ENCODE measurements at places on chromosomes 2 and 18.

- DNase-seq, result peak; percentile 43
Measured at GRCh38 chr2:101474731-101475384, at the start of gene RFX8. Gene RFX8 (minus strand): TSS chr2:101475112. CDS start chr2:101466848, 8,264 bp downstream.

- DNase-seq, result no peak
Measured at GRCh38 chr2:169862816-169863215, 35.6 kb downstream of the UBR3 start.

- no peak for DNase-seq
Measured at GRCh38 chr2:23624378-23624777, 239.4 kb downstream of the KLHL29 start.

- no peak for DNase-seq
Measured at GRCh38 chr2:222398446-222398885, 25.9 kb upstream of the SGPP2 start.

- no peak for DNase-seq
Measured at GRCh38 chr2:159146996-159147666, 139.4 kb downstream of the WDSUB1 start.

GRCh38 chr18:70276416-70277191 is 12.2 kb upstream of the SOCS6 start:
- DNase-seq, result no peak

DNA sequence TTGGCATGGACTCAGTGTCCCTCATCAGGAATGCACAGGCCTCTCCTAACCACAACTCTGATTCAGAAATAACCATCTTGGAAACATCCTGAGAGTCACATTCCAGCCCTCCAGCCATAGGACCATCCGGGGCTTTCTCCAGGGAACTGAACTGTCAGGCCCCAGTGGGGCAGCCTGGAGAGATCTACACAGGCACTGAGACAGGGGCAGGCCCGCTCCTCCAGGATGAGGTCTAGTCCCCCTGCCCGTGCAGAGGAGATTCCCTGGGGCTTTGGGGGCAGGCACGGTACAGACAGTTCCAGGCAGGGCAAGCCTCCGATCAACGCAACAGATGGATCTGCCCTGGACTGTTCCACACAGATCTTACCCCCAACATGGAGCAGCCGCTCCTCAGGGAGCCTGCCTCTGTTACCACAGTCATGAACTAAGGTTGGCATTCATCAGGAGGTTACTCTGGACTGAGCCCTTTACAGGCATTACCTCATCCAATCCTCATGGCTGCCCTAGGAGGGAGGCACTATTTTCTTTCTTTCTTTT is 12.0 kb downstream of the KCNK3 start:
- no peak for DNase-seq

- DNase-seq, result no peak
Measured at GRCh38 chr18:40120796-40121391, 1834.1 kb upstream of the PIK3C3 start.

DNA sequence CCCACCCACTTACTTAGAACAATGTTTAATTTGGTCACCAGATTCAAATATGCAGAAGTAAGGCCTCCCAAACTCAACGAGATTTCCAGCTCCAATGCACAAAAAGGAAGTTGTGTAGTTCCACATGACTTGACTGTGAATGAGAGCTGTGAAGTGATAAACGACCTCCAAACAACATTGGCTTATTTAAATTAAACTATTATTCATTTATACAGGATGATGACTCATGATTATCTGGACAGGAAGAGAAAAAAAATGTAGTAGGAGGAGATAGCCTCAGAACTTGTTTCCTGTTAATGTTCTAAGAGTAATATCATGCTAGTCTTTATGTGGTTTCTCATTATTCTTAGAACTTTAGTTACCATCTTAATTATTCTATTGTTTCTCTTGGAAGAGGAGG is 237.3 kb downstream of the C1D start:
- no peak for DNase-seq

- DNase-seq, result no peak
Measured at GRCh38 chr2:236169741-236170589, 1.8 kb upstream of the GBX2 start.

GRCh38 chr2:8409461-8410260 is 272.2 kb upstream of the ID2 start:
- DNase-seq, result no peak

DNA sequence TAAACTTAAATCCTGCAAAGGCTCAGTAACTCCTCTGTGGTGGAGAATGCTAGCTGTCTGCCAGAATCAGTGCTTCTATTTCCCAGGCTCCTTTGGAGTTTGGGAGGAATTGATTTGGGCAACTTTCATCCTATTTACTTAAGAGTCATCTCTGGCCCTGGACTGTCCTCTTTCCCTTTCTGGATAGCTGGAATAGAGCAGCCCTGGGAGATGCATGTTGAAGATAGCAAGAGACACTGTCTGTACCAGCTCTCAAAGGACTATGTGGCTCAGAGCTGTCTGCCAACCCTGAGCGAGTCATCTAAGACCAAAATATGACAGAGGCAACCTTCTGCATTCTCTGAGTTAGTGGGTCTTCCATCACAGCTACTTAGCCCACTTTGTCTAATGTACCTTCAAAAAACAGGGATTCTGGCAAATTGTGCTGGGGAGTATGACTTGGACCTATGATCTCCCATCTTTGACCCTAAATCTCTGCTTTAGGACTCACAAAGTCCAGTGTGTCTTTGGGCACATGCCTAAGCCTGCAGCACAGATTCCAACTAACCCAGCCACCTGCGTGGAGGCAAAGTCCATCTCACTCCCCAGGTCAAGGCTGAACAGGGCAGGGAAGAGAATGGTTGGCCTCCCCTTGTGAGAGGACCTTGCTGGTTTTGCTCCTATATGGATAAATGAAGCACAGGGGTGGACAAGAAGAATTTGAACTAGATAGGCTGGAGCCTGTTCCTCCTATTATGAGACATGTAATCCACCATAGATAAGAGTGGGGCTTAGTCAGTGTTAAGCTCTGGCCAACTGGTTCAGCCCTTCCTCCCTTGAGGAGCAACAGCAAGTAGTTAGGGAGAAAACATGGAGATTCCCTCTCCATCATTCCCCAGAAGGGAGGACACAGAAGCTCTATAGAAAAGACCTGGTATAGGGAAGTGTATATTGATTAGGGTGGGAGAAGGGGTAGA is 99.1 kb upstream of the PELI1 start:
- DNase-seq, result no peak

- DNase-seq, result no peak
Measured at GRCh38 chr18:57942493-57942892, 101.5 kb upstream of the NEDD4L start.

DNA sequence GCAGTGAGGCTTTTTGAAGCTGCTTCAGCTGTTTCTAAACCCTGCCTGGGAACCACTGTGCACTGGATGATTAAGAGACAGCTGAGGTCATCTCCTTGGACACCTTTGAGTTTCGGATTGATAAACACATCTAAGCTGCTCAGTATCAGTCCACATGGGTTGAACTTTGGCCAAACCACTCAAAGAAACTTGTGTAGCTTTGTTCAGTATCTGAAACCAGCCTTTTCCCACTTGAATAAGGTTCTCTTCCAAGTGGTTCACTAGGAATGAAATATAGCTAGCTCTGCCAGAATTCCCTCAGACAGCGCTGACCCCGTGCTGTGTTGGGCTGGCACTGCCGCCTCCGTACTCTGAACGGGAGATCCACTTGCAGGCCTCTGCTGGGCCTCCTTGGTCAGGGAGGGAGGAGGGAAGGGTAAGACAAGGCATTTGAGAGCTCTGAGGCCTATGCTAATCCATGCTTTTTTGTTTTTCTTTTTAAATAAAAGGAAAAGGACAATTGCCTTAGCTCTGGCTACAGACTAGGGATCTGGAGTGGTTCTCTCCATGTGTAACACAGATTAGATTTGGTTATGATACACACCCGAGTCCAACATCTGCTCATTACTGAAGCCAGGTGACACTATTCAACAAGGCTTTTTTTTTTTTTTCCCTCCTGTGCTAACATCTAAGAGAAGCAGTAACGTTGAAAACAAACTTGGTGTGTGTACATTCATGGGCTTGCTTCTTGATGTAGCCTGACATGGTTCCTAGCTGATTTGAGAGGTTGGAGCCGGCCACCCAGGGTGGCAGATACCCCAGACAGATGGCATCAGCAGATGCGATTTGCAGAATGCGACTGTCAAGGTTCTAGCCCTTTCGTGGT is 67.7 kb downstream of the NCK2 start:
- no peak for DNase-seq

GRCh38 chr2:161122772-161123530 is 37.3 kb upstream of the TANK start:
- no peak for DNase-seq

DNA sequence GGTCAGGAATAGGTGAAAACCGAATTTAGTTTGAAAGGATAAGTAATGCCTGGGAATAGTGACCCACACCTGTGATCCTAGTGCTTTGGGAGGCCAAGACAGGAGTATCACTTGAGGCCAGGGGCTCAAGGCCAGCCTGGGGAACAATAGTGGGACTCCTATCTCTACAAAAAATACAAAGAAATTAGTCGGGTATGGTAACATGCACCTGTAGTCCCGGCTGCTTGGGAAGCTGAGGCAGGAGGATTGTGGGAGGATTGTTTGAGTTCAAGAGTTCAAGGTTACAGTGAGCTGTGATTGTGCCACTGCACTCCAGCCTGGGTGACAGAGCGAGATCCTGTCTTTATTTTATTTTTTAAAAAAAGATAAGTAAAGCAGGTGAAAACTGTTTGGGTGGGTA is 3.8 kb upstream of the MYO1B start:
- DNase-seq, result no peak

DNA sequence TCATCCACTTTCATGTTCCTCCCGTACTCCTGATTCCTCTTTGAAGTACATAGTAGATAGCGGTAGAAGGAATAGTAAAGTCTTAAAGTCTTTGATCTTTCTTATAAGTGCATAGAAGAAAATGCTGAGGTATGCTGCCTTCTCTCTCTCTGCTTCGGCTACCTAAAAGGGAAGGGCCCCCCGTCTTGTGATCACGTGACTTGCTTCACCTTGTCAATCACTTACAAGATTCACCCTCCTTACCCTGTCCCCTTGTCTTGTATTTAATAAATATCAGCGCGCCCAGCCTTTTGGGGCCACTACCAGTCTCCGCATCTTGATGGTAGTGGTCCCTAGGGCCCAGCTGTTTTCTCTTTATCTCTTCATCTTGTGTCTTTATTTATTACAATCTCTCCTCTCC is 932.2 kb upstream of the FANCL start:
- DNase-seq, result no peak

- DNase-seq, result no peak
Measured at GRCh38 chr18:11857177-11857887, 6.1 kb downstream of the CHMP1B start.

- no peak for DNase-seq
Measured at GRCh38 chr18:74539289-74539688, 5.0 kb downstream of the CNDP1 start.

GRCh38 chr2:209523867-209524266 is 100.0 kb downstream of the MAP2 start:
- DNase-seq, result no peak

GRCh38 chr2:121189011-121189410 is 96.0 kb downstream of the TFCP2L1 start:
- DNase-seq, result no peak

- no peak for DNase-seq
Measured at GRCh38 chr2:24205131-24205530, 30.3 kb downstream of the FAM228A start.

- DNase-seq, result no peak
Measured at GRCh38 chr18:56565046-56565445, 73.3 kb downstream of the TXNL1 start.

DNA sequence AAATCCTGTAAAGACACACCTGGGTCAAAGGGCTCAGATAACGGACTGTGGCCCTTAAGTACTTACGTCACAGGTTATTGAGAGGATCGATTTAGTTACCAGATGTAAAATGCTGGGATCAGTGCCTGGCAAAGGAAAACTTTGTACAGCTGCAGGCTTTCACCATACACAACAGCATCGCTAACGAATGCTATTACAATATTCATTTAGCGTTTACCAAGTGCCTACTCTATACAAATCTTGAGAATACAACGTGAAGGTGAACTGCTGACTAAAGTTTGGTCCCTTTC is 619 bp upstream of the MSH6 start:
- DNase-seq, result no peak

- DNase-seq, result no peak
Measured at GRCh38 chr18:61323951-61324350, 9.3 kb upstream of the CDH20 start.

DNA sequence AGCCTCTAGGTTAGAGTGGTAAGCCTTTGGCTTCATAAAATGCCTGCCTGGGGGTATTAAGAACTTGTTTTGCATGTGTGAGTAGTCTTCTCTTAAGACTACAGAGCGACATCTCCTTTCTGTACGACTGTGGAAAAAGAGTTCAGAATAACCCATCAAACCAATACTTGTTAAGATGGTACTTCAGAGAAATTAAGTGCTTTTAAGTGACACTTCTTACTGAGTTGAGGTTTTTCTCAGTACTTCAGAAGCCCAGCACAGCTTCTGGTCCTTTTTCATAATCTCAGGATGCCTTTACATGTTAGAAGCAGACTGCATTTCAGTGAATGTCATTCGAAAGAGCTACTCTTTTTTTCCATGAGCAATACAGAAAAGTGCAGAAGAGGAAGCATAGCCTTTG is 10.8 kb downstream of the XRCC5 start:
- DNase-seq, result no peak

DNA sequence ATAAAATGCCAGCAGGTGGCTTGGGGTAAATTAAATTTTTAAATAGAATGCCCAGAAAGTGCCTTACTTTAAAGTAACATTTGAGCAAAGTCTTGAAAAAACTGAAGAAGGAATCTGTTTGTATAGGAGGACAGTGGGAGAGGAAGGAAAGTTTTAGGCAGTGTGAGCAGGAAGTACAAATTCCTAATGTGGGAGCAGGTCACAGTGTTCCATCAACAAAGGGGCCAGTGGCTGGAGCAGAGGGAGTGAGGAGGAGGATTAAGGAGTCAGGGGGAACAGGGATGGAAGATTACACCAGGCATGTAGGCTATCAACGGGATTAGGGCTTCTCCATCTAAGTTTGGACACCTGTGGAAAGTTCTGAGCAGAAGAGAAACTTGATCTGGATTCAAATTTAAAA is 439.2 kb upstream of the REG3G start:
- DNase-seq, result no peak

- DNase-seq, result no peak
Measured at GRCh38 chr2:189291460-189291859, 111.9 kb upstream of the COL5A2 start.

All from stimulated activated CD4-positive, alpha-beta T cell treated with anti-CD3 and anti-CD28 coated beads, Interleukin-2, amount 100 ng/mL, for 4 hours (primary cell).